ENCODE measurements at places on chromosomes 5 and 9.

DNA sequence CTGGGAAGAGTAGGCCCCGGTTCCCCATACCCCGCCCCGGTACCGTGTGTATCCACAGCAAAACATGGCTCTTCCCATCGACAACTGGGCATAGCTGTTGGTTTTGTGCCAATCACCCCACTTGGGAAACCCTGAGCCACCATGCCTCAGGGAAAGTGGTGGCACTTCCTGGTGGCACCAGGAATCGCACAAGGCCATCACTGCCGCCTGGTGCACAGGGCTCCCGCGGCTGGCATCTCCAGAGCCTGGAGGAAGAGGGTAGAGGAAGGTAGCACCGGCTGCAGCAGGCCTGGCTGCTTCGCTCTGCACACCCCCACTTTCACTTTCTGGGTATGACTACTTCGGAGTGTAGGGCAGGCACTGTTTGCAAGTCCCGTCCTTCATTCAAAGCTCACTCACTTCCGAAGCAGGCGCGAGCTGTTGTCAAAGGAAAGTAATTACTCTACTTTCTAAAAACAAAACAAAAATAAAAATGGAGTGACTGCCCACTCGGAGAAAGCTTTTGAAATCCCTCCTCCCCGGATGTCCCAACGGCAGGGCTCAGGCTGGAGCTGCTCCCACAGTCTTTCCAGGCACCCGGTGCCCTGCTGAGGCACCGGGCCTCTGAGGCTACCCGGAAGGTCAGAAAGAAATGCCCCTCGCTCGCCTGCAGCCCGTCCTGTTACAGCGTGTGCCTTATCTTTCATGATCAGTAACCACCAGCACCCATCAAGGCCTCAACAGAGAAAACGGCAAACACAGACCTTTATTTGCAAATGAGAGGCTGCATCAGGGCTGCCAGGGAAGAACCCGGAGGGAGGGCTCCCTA is 2.0 kb downstream of the BRD3 start:
- DNase-seq: no peak

DNA sequence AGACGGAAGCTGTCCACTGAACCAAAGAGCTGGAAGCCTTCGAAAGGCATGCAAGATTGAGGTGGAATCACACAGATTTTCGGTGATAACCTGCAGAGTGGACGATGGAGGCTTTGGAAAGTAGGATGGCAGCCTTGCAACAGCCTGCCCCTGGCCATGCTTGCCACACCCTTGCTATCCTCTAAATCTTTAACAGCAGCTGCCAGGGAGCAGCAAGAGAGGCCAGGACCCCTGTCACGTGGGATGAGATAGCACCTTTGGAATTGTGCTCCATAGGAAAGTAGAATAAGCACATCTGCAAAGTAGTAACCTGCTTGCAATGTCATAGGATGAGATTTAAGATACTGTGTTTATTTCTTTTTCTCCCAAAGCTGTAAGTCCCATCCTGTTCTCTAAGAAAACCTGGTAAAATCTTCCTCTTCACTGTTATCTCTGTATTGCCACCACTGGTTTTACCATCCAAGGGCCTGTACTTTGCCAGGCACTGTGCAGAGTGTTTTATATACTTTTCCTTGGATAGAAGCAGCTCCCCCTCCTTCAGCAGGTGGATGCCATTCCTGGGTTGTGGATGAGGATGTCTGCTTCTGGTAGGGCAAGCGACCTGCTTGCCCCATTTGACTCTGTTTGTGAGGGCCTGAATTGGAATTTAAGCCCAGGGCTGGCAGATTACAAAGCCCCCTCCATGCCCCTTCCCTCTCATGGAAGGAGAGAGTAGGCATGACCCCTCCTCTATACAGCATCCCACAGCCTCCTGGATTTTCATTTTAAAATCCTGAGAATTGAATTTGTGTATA is 10.1 kb downstream of the TRIO start:
- DNase-seq: no peak

DNA sequence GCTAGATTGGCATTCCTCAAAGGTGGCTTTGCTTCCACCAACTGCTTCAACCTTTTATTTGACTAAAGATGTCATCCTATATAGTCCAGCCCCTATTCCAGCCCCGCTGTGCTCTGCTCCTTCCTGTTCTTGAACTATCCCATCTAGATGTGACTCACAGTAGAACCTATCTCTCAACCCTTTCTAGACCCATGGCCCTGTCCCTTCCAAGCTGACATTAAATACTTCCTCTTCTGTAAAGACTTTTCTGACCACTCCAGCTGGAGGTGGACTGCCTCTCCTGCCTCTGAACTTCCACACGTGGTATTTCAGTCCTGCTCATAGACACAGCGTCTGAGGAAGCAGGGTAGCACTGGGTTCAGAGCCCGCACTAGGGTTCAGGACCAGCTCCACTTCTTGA is 32.4 kb downstream of the OSTF1 start:
- DNase-seq: no peak

DNA sequence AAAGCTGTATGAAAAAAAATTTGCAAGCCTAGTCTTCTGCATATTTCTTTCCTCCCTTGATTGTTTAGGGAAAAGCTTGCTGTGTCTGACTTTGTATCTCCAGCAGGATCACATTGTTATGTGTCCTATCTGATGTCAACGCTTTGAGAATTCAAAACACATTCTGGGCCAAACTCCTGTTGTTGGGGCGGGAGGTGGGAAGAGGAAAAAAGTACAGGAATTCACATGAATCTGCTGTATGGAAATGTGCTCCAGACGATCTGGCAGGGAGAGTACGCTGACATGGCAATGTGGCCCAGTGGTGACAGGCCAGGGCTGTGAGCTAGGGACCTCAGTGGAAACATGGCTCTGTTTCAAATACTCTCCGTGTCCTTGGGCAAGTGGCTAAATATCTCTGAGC is 87.4 kb upstream of the GNA14 start:
- no peak for DNase-seq

DNA sequence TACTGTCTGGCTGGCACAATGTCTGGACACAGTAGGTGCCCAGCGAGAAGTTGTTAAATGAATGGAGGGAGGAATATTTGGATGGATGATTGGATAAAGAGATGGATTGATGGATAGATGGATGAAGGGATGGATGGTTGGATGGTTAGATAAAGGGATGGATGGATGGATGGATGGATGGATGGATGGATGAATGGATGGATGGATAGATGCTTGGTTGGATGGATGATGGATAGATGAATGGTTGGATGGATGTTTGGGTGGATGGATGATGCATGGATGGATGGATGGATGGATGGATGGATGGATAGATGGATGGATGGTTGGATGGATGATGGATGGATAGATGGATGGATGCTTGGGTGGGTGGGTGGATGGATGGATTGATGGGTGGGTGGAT is 90.4 kb downstream of the UBE2QL1 start:
- DNase-seq: no peak

- no peak for DNase-seq
Measured at GRCh38 chr9:120702075-120702474, 12.2 kb downstream of the MEGF9 start.

- DNase-seq: no peak
Measured at GRCh38 chr9:90097237-90097636, 492.4 kb downstream of the GADD45G start.

- no peak for DNase-seq
Measured at GRCh38 chr5:139395844-139396640, 1.1 kb upstream of the PROB1 start.

DNA sequence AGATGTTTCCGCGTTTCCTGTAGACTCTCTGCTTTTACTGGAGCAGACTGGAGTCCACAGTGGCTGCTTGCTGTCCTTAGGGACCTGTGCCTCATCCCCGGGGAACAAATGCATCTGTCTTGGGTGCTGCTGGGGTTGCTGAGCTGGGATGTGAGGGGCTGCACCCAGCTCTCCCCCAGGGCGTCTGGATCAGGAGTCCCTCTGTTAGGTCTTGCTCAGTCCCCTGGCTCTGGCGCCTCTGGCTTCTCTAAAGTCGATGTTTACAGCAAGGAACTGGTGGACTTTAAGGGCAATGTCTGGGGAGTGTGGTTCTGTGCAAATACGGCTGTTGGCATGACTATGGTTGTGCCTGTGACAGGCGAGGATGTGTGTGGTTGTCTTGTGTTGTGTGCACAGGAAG is 91.4 kb downstream of the CACNA1B start:
- DNase-seq: no peak

DNA sequence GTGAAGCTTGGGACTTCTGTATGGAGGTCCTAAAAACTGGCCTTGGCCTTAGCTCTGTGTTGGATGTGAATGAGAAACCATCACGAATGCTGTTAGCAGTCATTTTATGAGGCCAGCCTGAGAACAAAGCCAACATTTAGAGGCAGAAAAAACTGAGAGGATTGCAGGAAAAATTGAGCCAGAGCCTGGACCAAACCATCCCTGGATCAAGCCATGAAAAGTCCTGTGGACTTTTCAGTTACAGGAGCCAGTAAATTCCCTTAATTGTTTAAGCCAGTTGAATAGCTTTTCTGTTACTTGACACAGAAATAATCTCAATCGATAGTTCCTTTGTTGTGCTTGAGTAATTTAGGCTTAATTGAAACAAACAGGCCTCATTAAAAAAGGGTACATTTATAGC is 42.6 kb upstream of the SPATA31D4 start:
- no peak for DNase-seq

DNA sequence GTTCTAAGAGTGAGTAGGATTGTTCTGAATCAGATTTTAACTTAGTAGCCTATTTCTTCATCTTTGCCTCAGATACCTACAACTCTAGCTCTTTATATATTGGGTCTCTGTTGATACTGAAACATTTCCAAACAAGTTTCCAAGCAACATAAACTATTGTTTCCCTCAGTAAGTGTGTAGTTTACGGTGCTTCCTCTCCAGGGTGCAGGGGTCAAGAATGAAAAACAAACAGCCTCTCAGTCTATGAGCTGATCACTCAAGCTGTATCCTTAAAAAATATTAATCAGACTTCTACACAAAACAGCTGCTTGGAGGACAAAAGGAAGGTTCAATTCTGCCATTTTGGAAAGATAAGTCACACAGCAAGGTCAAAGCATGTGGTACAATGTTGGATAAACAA is 75.0 kb downstream of the ADAMTS12 start:
- no peak for DNase-seq

DNA sequence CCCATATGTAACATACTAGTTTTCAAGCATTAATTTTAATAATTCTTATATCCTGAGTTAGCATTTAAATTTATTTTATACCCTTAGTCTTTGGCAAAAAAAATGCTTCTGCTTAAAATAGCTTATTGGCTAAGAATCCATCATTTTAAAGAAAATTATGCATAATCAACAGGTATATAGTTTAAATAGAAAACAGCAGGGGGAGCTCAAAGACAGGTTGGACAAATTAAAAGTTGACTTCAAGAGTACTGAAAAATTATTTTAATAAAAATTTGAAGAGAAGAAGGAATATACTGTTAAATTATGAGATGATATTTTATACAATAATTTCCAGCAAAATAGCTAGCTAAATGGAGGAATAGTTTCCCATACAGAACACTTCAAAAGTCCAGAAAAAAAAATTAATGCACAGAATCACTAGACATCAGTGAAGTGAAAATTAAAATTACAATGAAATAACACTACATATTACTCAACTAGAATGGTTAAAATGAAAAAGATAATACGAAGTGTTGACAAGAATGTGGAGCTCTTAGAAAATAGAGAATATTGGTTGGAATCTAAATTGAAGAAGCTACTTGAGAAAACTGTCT is 387.1 kb downstream of the PDE4D start:
- peak; percentile 16 for DNase-seq

DNA sequence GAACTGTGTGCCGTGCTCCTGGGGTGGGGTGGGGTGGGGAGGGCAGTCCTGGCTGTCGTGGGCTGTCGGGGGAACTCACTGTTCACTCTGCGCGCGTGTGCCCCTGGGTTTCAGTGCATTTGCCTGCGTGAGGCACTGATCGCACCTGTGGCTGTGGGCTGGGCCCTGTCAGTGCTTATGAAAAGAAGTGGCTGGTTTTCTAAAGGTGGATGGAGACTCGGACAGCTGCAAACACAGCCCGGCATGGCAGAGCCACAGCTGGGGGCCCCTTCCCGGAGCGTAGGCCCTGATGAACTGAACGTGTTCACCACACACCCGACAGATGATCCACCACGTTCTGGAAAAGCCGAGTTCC is 42.7 kb downstream of the NKD2 start:
- DNase-seq: no peak

- no peak for DNase-seq
Measured at GRCh38 chr9:78013934-78014333, 17.7 kb downstream of the GNAQ start.

DNA sequence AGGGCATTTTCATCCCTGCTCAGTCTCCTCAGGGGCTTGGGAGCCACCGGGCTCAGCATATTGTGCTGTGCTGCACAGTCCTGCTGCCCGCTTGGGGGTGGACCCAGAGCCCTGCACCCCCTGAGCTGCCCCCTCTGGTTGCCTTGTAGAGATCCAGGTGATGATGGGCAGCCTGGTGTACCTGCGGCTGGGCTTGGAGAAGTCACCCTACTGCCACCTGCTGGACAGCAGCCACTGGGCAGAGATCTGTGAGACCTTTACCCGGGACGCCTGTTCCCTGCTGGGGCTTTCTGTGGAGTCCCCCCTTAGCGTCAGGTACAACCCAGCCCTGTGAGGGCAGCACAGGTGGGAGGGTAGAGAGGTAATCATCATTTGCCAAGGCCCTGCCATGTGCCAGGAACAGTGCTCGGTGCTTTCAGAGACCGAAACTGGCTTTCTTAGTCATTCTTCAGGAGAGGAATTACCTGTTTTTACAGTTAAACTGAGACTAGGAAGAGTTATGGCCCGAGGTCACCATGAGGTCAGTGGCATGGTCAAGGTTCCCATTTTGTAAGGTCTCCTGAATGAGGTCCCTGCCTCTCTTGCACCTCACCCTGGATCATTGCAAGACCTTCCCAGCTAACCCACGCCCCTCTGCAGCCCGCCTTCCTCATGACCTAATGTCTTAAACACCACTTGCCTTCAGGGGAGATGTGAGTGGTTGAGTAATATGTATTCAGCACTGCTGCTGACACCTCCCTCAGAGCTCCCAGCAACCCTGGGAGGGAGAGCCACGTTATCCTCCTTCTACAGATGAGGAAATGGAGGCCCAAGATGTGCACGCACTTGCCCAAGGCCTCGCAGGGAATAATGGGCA is 7.5 kb downstream of the NHP2 start:
- DNase-seq: peak; percentile 10

DNA sequence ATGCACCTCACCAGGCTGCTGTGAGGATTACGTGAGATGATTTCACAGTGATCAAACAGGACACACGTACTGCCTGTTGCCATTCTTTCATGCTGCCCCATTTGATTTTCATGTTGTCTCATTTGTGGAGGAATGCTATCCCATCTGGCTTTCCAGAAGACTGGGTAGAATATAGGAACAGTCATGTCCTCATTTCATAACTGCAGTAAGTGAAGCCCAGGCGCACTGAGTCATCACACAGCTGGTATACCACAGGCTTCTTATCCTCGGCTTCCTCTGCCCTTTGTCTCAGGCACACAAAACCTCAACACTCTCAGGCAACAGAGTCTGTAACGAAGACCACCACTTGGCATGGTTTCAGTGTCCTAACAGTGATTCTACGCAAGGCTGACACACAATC is 62.3 kb downstream of the LHFPL2 start:
- DNase-seq: no peak

GRCh38 chr9:136403538-136403914 is 3.6 kb upstream of the SNAPC4 start:
- no peak for DNase-seq

- peak; percentile 84 for DNase-seq
Measured at GRCh38 chr5:169980418-169981053, at the start of gene INSYN2B. Gene INSYN2B (minus strand): TSS chr5:169980495. CDS start chr5:169883898, 96,597 bp downstream.

- no peak for DNase-seq
Measured at GRCh38 chr5:4480528-4481349, 659.4 kb upstream of the ADAMTS16 start.

GRCh38 chr5:134245692-134246091 is 19.8 kb upstream of the PPP2CA start:
- no peak for DNase-seq

- DNase-seq: no peak
Measured at GRCh38 chr5:133741396-133741795, 129.1 kb upstream of the FSTL4 start.

GRCh38 chr9:76573905-76574760 is 115.2 kb downstream of the GCNT1 start:
- no peak for DNase-seq
